ENCODE measurements at places on chromosomes 16 and 17.

DNA sequence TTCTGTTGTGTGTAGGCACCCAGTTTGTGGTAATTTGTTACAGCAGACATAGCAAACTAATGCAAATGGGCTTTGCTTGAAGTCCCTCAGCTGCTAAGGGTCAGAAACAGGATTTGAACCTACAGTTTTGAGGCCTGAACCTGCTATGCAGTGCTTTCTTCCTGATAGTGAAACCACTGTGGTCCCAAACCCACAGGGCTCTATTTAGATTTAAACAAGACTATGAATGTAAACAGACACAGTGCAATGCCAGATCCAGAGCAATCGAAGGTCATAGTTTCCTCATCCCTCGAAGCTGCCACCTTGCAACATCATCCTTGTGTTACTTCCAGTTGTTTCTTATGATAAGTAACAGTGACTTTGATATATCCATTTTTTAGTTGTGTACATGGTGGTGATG, 630.2 kb downstream of the WWOX start:
- peak; percentile 22 for DNase-seq

DNA sequence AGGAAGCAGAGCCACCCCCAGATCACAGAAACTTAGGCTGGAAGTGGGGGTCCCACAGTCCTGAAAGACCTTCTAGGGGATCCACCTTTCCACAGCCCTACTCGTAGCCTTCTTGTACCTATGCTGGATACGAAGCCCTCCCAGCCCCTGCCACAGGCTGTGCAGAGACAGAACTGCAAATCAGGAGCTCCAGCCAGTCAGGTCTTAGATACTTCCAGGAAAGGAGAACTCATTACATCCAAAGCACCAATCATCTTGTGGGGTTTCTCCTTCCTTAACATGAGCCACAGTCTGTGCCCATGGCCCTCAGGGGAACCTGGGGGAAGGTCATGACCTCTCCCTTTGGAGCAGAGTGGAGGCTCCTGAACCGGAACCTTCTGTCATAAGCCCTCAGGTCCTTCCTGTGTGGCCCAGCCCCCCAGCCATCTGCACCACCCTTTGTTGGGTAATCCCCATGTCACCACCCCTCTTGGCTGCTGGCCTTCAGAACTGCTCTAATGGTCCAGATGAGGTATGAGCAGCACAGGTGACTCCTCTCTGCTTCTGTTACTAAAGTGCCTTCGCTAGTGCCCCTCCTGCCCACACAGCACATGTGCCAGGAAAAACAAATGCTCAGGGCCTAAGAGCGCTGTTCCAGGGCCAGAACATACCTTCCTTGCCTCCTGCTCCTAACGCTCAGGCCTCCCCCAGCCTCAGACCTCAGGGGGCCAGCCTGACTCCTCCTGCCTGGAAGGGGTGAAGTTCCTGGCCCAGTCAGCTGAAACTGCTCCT, 14.6 kb downstream of the SRCIN1 start:
- peak; percentile 95 for DNase-seq

DNA sequence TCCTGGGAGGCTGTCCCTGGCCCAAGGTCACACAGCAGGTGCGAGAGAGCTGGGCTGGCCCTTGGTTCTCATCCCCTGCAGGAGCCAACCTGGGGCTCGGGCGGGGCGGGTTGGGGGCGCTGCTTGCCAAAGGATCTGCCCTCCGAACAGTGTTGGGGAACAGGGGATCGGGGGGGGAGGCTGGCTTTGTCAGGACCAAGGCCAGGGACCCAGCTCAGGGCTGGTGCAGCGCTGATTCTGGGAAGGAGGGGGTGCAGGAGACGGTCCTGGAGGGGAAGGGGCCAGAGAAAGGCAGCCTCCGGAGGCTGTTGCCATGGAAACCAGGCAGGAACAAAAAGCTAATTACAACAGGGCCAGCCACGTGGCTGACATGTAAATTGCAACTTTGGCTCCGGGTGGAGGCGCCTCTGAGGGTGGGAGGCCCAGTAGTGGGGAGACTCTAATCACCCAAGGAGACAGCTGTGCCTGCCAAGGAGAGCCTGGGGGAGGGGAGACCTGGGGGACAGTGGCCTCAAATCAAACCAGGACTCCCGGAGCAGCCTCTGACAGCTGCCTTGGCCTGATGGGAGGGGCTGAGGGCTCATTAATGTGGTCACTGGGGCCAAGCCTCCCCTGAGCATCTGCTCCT, 1.3 kb downstream of the TUBB3 start:
- peak; percentile 38 for DNase-seq

- DNase-seq = no peak
Observed at GRCh38 chr17:78779850-78780249, 2.2 kb downstream of the CYTH1 start.

DNA sequence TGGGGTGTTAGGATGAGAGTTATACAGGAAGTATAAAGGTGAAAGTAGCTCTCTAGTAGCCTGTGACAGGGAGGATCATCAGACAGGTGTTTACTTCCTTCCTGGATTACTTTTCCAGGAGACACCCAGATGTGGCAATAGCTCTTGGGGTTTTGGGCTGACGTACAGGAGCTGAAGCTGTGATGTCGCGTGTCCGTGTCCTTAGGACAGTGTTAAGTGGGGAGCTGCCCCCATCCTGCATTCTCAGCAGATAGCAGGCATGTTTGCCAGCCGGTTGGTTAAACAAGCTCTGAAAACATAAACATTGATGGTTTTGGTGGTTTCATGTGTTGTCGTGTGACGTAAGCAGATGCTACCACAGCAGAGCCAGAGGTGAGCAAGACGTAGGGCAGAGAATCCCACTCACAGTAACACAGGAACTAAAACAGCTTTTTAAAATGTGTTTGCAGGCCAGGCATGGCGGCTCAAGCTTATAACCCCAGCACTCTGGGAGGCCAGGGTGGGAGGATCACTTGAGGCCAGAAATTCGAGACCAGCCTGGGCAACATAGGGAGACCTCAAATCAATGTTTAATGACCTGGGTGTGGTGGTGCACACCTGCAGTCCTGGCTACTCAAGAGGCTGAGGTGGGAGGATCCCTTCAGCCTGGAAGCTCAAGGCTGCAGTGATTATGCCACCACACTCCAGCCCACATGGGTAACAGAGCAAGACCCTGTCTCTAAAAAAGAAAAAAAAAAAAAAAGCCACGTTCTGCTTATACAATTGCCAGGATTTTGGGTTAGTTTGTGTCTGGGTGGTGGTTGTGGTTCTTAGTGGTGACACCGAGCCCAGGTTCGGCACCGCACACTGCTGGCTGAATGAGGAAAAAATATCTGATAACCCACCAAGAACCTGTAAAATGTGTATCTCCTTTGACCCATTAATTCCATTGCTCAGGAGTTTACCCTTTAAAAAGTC, 18.2 kb upstream of the IL17C start:
- DNase-seq = no peak

- DNase-seq = peak; percentile 53
Observed at GRCh38 chr16:75647112-75647491, 363 bp downstream of the KARS1 start.

Data from MV-4-11 (cell line).